Right cardiac atrium (tissue), 5 donors: ENCODE measurements at places on chromosomes 11 and 22. TPM values are rescaled to one million over a fixed set of nuclear protein-coding genes. Genes with fewer than 3 reads are reported as not detected.

The PATE4 gene
- not detected for total RNA-seq

GRCh38 chr11:106076171-106076918 is 802 bp downstream of the KBTBD3 start:
- no peak for DNase-seq

GRCh38 chr22:44348971-44349560 is 36.3 kb upstream of the SHISAL1 start:
- DNase-seq: peak; percentile 66

GRCh38 chr22:24894998-24895397 is 51.5 kb downstream of the LHFPL7 start:
- DNase-seq: peak; percentile 93

GRCh38 chr11:94802501-94802900 is 34.3 kb downstream of the AMOTL1 start:
- DNase-seq: peak; percentile 77

GRCh38 chr11:2747248-2748027 is 47.6 kb upstream of the KCNQ1OT1 start:
- DNase-seq: peak; percentile 1

DNA sequence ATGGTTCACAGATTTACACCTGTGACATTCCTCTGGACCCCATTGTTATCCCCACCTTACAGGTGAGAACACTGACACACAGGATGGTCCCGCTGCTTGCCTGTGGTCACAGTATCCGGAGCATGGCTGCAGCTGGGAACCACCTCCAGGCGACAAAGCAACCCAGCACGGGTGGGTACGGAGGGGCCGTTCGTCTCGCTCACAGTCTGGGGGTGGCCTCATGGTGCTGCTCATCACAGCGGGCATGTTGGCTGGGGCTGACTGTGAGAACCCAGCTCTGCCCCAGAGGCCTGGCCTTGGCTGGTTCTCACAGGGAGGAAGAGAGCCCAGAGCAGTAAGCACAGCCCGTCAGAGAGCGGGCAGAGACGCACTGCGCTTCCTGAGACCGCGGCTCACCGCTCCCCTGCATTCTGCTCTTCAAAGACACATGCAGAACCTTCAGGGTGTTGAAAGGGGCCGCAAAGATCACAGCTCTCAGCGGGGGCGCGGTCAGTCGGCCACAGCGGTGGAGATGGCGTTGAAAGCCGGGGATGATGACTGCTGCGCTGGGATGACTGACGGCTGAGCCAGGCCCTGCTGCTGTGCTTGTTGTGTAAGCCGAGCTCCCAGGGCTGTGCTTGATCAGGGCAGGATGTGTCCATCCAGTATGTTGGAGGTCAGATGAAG is 423.0 kb downstream of the BRD1 start:
- DNase-seq: no peak

DNA sequence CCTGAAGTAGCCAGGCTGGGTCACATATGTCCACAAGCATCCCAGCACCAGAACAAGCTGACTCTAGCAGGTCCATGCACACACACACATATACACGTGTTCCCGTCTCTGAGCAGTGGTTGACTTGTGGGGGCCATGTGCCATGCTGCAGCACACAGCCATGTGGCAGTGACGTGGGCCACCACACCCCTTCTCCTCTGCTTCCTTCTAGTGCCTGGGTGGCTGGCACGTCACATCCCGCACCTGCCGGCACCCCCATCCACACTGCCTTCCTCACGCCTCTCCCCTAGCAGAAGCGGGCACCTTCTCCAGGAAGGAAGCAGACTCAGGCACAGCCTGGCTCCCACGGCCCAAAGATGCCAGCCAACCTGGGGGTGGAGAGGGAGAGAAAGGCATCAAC is 9.5 kb downstream of the SYT7 start:
- no peak for DNase-seq

DNA sequence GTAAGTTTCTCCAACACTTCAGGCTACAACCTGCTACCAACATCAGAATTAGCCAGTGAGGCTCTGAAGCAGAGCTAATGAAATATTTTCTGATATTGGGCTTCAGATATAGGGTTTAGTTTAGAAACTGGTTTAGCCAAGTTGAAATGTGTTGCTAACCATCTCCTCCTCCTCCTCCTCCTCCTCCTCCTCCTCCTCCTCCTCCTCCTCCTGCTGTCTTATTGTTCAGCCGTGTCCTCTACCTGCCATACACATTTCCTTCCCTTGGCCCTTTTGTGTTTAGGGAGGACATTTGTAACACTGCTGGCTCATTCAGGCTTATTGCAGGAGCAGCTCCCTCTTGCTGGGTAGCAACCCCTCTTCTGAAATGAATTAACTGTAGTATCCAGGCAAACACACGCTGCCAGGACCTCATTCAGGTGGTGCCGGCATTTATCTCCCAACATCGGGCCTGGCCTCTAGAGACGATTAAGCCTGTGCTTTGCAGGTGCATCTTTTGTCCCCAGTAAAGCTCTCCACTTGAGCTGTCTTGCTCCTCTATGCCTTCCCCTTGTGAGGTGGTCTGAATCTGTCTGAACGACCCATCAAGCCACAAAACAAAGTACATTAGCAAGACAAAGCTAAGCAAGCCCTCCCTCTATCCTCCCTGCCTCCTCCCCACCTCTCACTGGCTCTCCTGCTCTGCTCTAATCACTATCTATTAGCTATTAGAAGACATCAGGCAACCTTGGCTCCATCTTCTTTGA is 82.9 kb downstream of the KCNJ1 start:
- DNase-seq: no peak

The RHOD gene
- total RNA-seq: 45.5 TPM
